Non-pigmented ciliary epithelial cell (primary cell): ENCODE measurements at places on chromosomes 12 and 14.
A peak's percentile ranks its signal among the peaks of the same experiment; 100 is the strongest.

DNA sequence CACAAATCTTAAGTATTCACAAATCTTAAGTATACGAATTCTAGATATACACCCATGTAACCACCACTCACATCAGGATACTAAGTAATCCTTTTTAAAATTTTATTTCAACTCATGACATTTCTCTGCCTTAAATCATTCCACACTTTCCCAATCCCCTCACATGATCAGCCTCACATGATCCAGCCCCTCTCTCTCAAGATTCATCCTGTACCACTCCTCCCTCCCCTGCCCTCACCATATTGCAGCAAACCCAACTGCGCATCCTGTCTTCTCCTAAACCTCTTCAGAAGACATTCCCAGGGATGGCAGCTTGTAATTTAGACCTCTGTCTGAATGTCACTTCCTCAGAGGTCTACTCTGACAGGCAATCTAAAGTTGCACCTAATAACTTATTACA lies 1.7 kb upstream of the EIF4B start:
- no peak for DNase-seq

DNA sequence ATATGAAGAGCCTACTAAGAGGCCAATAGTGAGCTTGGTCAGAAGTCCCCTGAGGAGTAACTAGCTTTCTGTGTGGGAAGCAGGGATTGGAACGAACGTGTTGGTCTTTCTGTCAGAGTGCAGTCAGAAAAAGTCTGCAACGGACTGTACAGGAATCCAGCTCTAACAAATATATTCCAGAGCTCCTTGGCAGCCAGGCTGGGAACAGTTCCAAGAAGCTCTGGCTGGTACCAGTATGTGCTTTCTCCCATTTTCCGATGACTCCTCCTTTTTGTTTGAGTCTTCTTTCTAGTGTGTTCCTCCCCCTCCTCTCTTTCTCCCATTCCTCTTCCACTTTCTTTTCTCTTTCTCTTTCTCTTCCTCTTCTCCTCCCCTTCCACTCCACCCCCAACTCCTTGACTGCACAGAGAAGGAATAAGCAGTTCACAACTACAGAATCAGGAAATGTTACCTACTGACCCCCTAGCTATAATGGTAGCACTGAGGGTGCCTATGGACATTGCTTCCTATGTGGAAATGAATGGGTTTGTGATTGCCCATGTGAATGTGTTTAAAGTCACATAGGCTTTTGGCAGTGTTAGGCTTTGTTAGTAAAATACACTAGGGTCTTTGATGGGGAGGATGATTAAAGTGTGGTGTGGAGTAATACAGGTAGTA lies 59.9 kb downstream of the TTLL5 start:
- DNase-seq = no peak

DNA sequence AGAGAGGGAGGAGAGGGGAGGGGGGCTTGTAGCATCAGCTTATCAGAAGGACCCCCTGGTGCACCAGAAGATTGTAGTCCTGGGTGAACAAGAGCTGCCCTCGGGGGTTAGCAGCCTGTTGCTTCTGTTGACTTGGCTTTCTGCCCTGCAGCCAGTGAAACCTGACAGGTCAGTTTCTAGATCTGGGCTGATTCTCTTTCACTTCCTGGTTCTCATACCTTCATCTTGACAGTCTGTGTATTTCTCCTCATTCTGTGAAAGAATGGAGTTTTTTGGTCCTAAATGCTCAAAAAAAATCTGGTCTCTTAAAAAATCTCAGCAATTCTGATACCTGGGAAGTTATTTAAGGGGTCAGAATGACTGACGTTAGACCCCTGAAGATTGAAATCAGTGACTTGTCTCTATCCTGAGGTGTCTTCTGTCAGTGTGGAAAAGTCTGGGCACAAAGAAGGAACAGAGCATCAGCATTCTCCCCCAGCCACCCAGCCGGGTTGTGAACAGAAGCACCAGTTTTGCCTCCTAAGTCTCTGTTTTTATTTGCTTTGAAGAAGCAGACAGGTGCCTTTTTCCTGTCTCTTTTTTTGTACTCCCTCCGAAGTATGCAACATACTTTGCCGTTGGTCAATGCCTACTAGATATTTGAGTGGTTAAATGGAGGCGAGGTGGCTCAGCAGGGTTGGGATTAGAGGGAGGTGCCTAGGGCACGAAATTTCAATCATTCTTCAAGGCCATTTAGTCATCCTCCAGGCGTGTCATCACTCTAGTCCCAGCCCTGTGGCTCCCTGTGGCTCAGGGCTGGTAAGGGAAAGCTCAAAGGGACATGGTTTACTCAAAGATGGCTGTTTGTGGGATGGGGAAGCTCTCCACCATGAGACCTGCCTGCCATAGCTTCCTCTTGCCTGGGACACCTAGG lies 24.0 kb downstream of the TTC9 start:
- DNase-seq = no peak

DNA sequence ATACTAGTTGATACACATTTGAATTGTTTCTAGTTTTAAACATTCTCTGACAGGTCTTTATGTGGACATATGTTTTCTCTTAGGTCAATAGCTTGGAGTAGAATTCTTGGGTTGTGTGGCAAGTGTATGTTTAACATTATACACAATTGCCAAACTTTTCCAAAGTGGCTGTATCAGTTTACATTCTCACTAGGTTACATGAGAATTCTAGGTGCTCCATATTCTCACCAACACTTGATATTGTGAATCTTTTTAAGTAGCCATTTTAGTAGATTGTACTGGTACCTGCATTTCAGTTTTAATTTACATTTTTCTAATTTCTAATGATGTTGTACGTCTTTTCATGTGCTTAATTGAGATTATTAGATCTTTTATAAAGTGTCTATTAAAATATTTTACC lies 28.6 kb downstream of the CCDC91 start:
- DNase-seq = no peak

DNA sequence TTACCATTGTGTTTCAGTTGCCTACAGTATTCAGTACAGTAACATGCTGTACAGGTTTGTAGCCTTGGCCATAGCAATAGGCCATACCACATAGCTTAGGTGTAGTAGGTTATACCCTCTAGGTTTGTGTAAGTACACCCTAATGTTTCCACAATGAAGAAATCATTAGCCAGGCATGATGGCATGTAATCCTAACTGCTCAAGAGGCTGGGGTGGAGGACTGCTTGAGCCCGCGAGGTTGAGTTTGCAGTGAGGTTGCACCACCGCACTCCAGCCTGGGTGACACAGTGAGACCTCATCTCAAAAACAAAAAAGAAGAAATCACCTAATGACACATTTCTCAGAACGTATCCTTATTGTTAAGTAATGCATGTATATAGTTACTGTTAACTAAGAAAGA lies 63.2 kb upstream of the KTN1 start:
- DNase-seq = no peak

DNA sequence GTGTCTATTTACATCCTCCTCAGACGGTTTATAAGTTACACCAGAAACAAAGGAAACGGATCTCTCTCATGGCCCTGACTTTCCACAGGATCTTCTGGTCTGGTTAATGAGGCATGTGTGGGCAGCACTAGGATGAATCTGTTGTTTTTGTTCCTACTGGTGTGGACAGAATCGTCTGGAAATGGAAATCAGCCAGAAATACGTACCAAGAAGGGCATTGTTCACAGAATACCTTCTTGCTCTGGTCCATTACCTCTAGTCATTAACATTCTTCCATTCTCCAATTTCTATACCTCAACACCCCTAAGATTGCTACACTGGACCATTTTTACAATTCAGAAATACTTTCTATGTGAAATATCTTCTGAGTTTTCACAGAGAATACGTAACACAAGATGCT lies 86.0 kb downstream of the TPH2 start:
- no peak for DNase-seq

DNA sequence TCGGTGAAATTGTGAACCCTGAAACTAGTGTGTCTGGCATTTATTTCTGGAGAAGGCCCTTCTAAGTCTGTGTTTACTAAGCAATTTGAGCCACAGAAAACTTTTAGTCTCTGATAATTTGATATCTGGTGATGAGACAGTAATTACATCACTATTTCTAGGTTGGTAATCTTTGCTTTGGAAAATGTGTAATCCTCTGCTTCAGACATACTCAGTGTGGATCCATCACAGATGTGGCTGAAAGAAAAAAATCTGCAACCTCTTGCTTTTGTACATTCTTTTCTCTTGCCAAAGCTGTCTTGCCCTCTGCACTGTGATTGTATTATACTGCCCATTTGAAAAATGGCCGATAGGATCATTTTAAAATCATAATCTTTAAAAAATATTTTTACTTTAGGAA lies 78.1 kb downstream of the PELI2 start:
- DNase-seq = no peak

DNA sequence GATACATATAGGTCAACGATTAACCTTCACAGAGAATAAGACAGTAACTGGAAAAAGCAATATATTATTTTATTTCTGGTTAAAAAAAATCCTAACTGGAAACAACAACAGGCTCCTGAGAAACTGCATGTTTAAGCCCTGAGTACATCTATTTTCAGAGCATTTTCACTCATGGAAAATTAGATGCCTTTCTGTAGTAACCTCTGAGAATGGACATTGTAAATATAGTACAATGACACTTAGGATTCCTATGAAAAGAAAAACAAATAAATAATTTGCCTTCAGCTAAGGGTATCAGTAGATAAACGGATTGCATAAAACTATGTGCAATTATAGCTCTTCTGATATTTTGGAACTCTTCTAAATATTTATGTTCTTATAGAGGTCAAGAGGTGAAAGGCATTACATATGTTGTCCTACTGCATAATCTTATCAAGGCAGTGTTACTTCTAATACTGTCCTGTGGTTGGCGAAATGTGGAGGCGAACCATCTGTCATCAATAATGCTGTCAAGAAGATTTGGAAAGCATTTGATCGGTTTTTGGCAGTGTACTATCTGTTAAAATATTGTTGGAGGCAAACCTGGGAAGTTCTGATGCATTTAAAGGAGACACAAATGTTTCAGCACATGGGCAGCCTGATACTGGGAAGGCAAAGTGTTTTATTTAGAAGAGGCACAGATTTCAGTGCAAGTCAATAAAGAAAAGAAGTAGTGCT lies 381.8 kb downstream of the BTG1 start:
- DNase-seq = no peak

DNA sequence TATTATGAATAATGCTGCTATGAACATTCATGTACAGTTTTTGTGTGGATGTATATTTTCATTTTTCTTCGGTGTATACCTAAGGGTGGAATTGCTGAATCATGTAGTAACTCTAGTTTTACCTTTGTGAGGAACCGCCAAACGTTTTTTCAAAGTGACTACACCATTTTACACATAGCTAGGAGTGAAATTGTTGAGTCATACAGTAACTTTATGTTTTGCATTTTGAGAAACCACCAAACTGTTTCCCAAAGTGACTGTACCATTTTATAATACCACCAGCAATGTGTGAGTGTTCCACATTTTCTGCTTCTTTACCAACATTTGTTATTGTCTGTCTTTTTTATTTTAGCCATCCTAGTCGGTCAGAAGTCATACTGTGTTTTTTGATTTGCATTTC lies 3.1 kb upstream of the TPH2 start:
- DNase-seq = no peak

DNA sequence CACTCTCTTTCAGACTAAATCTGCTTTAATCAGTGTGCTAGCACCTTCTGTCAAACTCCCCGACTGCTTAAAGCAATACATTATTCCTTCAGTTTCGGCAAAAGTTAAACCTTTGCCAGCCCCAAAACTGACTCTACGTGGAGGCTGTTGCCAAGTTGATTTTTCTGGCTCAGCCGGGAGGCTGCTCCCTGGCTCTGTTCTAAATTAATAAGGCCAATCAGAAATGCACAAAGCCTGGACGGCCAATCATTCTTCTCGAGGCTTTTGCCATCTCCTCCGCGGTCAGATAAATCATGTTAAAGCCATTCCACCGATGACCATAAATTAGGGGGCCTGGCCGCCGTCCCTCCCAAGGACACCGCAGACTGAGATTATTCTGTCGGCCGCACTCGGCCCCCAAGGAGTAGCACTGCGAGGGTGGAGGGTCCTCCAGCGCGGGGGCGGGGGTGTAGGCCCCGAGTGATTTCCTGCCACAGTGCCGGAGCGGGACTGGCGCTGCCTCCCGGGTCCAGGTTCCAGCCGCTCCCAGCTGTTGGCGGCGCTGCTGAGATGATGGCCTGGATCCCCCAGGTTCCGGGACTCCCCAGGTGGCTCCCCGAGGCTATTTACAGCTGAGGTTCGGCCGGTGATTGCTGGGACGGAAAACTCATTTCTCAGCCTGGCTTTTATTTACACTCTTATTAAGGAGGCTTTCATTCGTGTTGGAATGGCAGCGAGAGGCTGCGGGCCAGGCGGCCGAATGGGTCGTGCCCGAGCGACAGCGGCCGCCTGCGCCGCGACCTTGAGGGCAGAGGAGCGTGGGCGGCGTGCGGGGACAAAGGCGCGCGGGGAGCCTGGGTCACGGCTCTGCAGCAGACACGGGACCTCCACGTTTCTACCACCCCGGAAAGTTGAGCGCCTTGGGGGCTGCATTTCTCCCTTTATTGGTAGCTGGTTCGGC lies 165.1 kb downstream of the MON2 start:
- peak; percentile 24 for DNase-seq

GRCh38 chr12:125402874-125403789 lies 337.9 kb downstream of the AACS start:
- no peak for DNase-seq

DNA sequence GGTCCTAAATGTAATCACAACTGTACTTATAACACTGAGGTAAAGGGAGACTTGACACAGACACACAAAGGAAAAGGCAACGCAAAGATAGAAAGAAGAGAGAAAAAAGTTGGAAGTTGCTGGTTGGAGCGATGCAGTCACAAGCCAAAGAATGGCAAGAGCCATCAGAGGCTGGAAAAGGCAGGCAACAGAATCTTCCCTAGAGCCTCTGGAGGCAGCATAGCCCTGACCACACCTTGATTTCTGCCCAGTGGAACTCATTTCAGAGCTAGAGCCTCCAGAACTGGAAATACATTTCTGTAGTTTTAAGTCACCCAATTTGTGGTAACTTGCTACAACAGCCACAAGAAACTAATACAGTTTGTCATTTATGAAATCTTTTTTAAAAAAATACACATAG lies 89.2 kb downstream of the PUS7L start:
- DNase-seq = no peak

GRCh38 chr12:49098035-49098451 lies 3.4 kb upstream of the DHH start:
- no peak for DNase-seq

- DNase-seq = no peak
Observed at GRCh38 chr12:117501076-117501869, 139.8 kb upstream of the NOS1 start.
